ENCODE measurements at places on chromosomes 4 and X. TPM values are rescaled to one million over a fixed set of nuclear protein-coding genes. Genes with fewer than 3 reads are reported as not detected.

- no peak for DNase-seq
Observed at GRCh38 chrX:109533631-109534030, 3.0 kb upstream of the NXT2 start.

DNA sequence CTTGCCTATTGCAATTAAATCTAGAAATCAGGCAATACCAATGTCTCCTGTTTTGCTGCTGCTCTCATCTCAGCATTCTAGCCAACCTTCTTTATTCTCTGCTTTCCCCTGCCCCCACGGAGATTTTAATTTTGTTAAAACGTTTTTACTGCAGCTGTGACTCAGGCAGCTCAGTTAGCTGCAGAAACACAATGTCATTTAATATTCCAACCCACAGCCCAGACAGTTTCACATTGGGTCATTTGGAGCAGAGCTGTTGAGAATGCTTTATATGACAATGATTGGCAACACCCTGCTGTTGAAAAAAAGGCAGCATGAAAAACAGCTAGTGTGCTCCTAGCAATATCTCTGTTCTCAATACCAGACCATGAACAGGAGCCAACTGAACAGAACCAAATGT is 12.6 kb upstream of the SLC10A4 start:
- DNase-seq: no peak

DNA sequence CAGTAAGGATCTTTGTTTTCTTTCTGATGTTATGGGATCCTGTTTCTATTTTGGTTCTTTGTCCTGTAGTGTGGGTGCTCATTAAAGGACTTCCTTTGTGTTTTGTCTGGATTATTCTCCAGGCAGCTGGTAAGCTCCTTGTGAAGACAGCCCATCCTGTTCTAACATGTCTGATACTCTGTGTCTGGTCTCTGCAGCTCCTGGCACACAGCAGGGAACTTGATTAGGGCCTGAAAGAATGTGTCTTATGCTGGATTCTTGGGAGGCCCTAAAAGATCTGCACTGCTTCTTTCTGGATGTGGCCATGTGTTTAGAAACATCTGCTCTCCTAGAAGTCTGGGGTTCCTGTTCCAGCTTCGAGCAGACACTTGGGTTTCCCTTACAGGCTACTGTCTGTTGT is 38.1 kb upstream of the ATXN3L start:
- no peak for DNase-seq

- DNase-seq: no peak
Observed at GRCh38 chr4:114161809-114162208, 182.4 kb upstream of the ARSJ start.

DNA sequence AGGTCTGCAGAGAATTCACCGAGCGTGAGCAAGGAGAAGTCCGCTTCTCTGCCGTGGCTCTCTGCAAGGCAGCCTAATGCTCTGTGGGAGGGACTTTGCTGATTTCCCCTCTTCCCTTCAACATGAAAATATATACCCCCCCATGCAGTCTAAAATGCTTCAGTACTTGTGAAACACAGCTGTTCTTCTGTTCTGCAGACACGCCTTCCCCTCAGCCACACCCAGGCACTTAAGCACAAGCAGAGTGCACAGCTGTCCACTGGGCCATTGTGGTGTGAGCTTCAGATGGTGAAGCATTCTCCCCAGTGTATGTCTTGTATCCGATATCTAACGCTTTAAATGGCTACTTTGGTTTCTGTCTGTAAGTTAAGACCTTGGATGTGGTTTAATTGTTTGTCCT is 11.3 kb downstream of the UCHL1 start:
- no peak for DNase-seq

- no peak for DNase-seq
Observed at GRCh38 chrX:12581546-12581945, 209.7 kb upstream of the PRPS2 start.

- no peak for DNase-seq
Observed at GRCh38 chr4:83723609-83724008, 187.7 kb downstream of the GPAT3 start.

- no peak for DNase-seq
Observed at GRCh38 chrX:69107231-69107739, 58.0 kb downstream of the PJA1 start.

DNA sequence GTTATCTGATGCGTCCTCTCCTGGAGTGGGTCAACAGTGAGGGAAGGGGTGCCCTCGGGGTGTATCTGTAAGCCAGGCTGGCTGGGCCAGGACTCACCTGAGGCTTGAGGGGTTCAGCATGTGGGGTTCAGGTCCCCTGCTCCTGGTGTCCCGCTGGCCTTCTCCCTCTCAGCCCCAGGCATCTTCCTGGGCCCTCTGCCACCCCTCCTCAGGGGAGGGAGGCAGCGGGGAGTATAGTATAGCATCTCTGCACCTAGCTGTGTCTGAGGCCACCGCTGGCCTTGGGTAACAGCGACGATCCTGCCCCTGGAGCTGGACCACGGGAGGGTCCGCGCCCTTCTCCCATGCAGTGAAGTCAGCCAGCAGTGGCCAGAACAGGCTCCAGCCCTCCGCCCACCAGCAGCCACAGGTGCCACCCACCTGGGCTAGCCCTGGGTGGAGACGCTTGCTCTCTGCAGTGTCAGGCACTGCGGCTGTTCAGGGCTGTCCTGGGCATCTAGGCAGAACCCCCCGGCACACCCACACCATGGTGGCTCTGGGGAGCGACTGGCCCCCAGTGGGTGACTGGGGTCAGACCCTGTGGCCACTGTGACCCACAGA is 110.7 kb upstream of the NKX1-1 start:
- no peak for DNase-seq

DNA sequence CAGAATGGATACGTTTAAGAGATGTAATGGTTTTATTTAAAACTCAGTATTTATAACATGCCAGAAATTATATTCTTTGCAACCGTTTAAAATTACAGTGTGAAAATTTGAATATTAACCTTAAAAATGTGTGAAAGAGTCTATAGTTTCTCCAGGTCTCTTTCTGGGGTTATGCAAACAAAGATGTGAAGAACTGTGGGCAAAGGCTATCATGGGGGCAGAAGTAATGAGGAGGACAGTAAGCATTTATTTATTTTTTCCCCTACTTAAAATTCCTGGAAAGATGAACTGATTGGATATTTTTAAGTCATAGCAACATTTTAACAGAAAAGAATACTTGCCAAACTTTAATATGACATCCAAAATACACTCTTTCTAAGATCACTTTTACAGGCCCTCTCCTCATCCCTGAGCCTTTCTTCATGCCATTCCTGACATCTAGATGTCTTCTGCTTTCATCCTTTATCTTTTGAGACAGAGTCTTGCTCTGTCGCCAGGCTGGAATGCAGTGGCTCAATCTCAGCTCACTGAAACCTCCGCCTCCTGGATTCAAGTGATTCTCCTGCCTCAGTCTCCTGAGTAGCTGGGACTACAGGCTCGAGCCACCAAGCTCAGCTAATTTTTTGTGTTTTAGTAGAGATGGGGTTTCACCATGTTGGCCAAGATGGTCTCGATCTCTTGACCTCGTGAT is 46.1 kb downstream of the TMEM131L start:
- DNase-seq: no peak

DNA sequence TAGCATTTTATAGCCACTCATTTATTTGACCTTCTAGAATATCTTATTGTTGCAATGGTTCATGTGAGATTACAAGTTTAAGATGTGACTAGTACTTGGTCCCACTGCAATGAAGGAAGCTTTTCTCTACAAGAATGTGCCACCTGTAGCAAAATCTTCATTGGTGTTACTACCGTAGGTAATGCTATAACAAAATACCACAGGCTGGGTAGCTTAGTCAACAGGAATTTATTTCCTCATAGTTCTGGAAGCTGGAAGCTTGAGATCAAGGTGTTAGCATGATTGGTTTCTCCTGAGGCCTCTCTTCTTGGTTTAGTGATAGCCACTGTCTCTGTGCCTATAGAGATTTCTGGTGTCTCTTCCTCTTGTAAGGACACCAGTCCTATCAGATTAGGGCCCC is 441.0 kb downstream of the GPM6A start:
- no peak for DNase-seq

GRCh38 chr4:42498040-42498439 is 100.8 kb downstream of the SHISA3 start:
- no peak for DNase-seq

- no peak for DNase-seq
Observed at GRCh38 chr4:1084796-1085403, 28.5 kb downstream of the RNF212 start.

DNA sequence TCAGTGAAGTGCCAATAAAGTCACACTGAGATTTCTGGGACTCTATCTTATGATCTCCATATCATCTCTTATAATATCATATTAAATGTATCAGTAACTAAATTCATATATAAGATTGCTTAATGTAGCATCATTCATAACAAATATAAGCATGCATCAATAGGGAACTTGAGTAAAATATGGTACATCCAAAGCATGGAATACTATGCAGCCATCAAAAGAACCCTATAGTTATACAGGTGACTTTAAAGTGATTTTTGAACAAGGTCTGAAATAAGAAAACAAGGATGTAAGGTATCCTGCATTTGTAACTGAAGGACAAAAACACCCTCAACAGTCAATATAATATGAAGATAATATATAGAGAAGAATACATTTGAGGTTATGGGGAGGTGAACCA is 47.3 kb downstream of the HUWE1 start:
- no peak for DNase-seq

GRCh38 chr4:147110473-147111367 is 165.1 kb upstream of the TTC29 start:
- DNase-seq: no peak

- DNase-seq: no peak
Observed at GRCh38 chrX:16023790-16024734, 99.3 kb upstream of the GRPR start.

DNA sequence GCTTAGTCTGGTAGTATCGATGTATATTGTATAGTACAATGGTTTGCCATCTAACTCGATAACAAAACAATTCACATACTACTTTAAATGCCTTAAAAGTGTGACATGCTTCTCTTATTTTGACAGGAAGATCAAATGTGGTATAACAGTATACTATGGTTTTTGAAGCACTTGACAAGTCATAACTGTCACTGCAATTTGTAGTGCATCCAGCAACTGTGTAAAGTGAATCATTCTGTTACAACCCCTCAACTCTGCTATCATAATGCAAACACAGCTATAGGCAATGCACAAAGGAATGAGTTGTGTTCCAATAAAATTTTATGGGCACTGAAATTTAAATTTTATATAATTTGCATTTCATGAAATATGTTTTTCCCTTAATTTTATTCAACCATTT is 14.0 kb downstream of the RAP1GDS1 start:
- no peak for DNase-seq

- no peak for DNase-seq
Observed at GRCh38 chr4:180615746-180616145, 1627.5 kb upstream of the TENM3 start.

GRCh38 chr4:129622566-129622965 is 526.6 kb downstream of the C4orf33 start:
- no peak for DNase-seq

DNA sequence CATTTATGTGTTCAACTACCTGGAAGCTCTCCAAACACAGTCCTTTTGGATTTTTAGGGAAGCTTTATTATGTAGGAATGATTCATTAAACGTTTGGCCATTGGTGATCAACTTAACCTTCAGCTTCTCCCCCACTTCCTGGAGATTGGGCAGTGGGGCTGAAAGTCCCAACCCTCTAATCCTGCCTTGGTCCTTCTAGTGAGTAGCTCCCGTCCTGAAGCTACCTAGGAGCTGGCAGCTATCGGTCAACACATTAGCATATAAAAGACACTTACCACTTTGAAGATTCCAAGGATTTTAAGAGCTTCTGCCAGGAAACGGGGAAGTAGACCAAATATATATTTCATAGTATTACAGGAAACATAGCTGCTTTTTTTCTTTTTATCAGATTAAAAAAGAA is 69.7 kb downstream of the MCUB start:
- no peak for DNase-seq

DNA sequence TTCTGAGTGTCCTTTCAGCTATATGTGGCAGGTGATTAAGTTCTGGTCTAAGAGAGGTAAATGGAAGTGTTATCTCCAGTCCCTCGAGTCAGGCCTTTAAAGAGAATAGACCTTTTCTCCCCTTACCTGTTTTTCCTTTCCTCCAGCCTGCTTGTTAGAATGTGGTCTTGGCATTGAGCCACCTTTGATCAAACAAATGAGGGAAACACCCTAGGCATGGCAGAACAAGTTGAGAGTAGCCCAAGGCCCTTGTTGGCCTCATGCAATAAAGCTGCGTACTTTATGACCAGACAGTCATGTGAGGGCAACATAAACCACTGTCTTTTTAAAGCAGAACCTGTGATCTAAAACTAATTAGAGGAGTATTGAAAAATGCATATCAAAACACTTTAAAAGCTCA is 13.2 kb upstream of the IL13RA2 start:
- no peak for DNase-seq

GRCh38 chr4:42816189-42816879 is 76.2 kb upstream of the GRXCR1 start:
- no peak for DNase-seq

GRCh38 chr4:26058537-26058936 is 144.5 kb downstream of the SMIM20 start:
- no peak for DNase-seq

- no peak for DNase-seq
Observed at GRCh38 chr4:14178421-14178820, 550.9 kb upstream of the BOD1L1 start.

DNA sequence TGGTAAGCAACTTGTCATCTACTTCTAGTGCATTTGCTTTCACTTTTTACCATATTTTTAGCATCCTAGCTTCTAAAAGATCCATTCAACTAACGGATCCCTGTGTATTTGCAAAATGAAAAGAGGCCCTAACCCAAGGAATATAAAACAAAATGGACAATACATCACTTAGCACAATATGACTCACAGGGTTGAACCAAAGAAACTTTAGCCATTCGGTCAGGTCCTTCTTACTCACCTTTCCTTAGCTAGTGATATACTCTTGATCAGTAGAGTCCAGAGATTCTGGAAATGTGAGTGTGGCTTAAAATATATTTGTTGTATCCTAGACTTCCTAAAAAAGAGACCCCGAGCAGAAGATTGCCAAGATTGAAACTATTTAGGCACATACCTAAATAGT is 19.5 kb downstream of the TMPRSS11E start:
- no peak for DNase-seq

GRCh38 chr4:52586069-52586468 is 73.0 kb downstream of the USP46 start:
- no peak for DNase-seq

DNA sequence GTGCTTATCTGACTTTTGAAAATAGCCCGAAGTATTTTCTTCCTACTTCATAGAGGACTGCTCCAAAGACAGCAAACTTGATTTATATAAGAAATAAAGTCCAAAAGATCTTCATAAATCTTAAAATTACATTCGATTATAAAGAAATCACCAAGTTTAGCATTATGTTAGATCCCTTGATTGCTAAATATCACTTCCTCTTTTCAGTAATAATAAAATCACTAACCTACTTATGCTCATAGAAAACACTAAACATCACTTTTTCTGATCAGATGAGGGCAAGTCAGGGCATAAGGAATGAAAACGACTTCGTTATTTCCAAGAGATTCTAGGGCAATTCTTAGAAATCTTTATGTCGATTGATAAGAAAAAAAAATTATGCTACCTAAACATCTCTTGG is 32.0 kb downstream of the DYNLT3 start:
- DNase-seq: no peak

Gene GABRQ
- 0.05 TPM for polyA plus RNA-seq

Gene PABPC5
- 0.93 TPM for polyA plus RNA-seq

Gene PSAPL1
- polyA plus RNA-seq: not detected

Gene CACNA1F
- not detected for polyA plus RNA-seq

Gene HSPA4L
- polyA plus RNA-seq: 4.9 TPM

Gene SPANXD
- not detected for polyA plus RNA-seq

Gene MAGEA12
- polyA plus RNA-seq: not detected

Gene FAM199X
- polyA plus RNA-seq: 7.1 TPM

Gene SATL1
- polyA plus RNA-seq: not detected

Gene CENPC
- polyA plus RNA-seq: 5.2 TPM

Gene MTMR8
- not detected for polyA plus RNA-seq

Gene TENT5D
- not detected for polyA plus RNA-seq

Data from AG04450 (cell line).